ENCODE measurements at places on chromosomes 4 and X.

- no peak for DNase-seq
These were observed 43.5 kb downstream of the COQ2 start for GRCh38 chr4:83241132-83241531.

- no peak for DNase-seq
These were observed 30.1 kb downstream of the NSG1 start for GRCh38 chr4:4416981-4417380.

- DNase-seq: no peak
These were observed 25.2 kb upstream of the AP1AR start for GRCh38 chr4:112206431-112206830.

DNA sequence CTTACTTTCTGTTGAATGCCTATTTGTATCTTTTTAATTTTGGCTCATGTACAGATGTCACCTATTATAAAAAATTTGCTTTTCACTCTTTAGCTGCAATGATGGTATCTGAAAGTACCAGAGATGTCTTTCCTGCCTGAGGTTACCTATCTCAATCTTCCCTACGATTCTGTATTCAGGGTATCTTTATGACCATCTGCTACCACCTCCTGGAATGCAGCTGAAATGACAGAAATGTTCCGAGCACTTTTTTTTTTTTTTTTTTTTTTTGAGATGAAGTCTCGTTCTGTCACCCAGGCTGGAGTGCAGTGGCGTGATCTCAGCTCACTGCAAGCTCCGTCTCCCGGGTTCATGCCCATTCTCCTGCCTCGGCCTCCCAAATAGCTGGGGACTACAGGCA lies 136.4 kb downstream of the REPS2 start:
- DNase-seq: no peak

DNA sequence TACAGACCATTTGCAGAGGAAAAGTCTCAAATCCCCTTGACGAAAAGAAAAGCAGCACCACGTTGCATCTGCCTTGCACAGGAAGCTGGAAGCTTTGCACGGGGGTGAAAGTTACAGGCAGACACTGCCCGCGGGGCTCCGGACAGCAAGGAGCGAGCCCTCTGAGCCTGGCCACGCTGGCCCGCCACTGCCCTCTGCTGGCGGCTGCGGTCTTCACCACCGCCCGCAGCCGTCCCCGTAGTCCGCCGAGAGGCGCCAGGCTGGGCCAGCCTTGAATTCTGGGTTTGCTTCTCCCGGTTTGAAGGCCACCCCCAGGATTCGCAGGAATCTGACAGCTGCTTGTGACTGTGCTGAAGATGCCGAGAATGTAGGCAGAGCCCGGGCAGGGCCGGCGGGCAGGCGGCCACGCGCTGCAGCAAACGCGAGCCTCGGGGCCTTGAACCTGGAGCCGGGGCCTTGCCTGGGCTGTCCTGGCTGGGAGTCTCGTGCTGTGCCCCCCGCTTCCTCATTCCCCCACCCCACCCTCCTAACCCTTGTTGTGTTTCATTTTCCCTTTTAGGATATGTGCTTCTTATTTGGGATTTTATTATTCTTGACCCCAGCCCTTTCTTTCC lies 49.2 kb downstream of the ENPP6 start:
- DNase-seq: peak; percentile 41

- DNase-seq: no peak
These were observed 2.8 kb upstream of the LAP3 start for GRCh38 chr4:17574206-17574605.

DNA sequence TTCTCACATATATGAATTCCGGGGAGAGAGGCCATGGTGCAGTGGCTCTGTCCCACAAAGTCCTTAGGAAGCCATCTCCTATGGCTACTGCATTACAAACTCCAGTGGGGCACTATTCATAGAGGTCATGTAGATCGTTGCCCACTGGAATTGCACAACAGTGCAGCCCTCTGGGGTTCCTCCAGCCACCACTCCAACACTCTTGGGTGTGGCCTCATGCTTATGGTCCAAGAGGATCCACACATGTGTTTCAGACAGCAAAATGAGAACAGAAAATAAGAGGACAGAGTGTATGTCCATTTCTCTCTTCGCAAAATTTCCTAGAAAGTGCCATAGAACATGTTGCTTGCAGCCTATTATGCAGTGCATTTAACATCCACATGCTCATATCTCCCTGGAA lies 444.2 kb upstream of the FAM241A start:
- no peak for DNase-seq

Data from stimulated activated CD8-positive, alpha-beta memory T cell treated with anti-CD3 and anti-CD28 coated beads, Interleukin-4, amount 100 ng/mL, for 24 hours (primary cell).